ENCODE measurements at places on chromosomes 3 and 15.

DNA sequence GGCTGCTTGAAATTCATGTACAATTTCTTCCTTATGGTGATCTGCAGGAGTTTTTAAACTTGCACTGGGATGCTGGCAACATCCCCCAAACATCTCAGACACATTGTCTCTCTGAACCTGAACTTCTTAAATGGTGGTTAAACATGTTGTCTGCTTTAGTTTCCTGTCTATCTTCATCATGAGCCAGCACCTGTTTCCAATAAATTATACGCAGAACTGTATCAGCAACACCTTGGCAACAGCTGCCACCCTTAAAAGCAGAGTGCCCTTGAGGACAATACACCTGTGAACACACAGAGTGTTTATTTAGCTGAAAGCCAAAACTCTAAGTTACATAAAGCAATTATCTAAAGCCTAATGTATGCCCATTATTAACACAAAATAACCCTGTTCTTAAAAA lies 242.9 kb downstream of the WNT5A start:
- peak; percentile 77 for DNase-seq

- DNase-seq = no peak
These were observed 140.2 kb downstream of the CACNA2D3 start for GRCh38 chr3:54262541-54262940.

DNA sequence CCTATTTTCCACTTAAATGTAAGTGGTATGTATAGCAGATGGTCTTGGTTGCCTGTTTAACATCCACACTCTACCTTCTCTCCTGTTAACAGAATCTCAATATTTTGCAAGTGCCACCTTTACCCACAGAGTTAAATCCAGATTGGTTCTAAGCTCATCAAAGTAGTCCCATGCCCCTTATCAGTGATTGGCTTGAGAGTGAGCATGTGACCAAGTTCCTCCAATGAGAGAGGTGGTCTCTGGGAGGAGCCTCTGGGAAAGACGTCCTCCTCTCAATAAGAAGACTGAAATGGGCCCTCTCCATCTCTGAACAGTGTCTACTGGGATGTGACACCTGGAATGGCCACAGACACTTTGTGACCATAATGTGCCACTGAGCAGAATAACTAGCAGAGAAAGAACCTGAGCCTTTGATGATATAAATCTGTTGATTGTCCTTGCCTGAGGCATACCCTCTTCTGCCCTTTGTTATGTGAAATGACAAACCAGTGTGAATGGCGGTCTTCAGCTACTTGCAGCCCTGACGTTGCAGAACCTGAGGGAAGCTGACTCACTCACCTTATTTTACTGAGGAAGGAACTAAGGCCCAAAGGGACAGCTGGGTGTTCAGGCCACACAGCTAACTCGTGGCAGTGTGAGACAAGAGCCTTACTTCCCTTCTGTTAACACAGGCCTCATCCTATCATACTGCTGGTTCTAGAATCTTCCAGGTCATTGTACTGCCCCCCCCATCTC lies 42.4 kb upstream of the LARS2 start:
- DNase-seq = no peak

DNA sequence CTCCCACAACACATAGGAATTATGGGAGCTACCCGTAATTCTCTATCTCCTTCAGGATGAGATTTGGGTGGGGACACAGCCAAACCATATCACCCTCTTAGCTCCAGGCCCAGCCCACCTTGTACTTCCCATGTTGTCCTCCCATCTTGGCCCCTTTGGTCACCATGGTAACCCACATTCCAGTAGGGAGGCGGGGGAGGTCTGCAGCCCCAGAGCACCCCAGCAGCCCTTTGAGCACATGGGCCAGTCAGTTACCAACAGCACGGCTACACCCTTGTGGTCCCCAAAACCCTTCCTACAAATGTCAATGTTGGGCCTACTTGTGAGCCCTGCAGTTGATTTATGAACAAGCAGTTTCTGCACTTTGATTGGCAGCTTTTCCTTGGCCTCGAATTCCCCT lies 84.5 kb downstream of the LRRK1 start:
- no peak for DNase-seq

- no peak for DNase-seq
These were observed 12.8 kb downstream of the ALDH1L1 start for GRCh38 chr3:126167566-126167965.

DNA sequence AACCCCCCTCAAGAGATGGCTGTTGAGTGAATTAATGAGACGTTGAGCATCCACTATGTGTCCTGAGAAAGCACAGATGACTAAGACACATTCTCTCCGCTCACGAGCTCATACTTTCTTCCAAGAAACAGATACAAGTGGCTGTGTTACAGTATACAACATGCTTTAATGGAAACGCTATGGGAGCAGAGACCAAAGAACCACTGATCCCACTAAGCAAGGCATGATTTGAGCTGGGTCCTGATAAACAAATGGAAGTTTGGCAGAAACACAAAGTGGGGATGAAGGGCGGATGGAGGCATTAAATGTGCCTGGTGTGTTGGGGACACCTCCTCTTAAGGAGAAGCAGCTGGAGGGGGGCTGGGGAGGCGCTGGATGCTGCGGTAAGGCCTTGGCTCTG lies 129.4 kb downstream of the UACA start:
- no peak for DNase-seq

DNA sequence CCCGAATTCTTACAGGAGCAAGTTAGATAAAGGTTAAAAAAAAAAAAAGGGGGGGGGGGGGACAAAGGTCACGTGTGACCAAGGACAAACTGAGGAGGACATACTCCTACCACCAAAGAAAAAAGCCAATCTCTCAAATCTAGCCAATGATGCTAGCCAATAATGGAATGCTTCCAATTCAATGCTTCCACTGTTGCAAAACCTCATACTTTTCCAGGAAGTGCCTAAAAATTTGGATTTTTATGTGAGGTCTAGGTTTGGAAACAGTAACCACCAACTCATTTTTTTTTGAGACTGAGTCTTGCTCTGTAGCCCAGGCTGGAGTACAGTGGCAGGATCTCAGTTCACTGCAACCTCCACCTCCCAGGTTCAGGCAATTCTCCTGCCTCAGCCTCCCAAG lies 11.4 kb downstream of the MSL2 start:
- no peak for DNase-seq

GRCh38 chr15:45101749-45102148 lies 12.2 kb downstream of the DUOX2 start:
- no peak for DNase-seq

- no peak for DNase-seq
These were observed 329.1 kb upstream of the ROPN1 start for GRCh38 chr3:124320976-124321375.

DNA sequence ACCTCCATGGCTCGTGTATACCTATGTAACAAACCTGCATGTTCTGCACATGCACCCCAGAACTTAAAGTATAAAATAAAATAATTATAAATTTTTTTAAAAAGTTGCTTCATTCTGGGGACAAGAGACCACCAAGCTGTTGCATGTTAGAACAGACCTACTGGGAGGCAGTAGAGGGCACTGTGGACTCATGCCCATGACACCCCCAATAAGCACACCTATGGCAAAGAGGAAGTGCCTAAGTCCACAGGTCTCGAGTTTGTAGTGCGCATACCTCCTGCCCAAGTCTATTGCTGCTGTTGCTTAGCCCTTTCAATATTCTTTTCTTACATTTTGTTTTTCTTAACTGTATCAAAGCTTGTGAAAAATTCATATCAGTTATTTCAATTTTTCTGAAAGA lies 267.9 kb upstream of the THBS1 start:
- no peak for DNase-seq

GRCh38 chr3:128549283-128550112 lies 56.5 kb upstream of the GATA2 start:
- DNase-seq = no peak

DNA sequence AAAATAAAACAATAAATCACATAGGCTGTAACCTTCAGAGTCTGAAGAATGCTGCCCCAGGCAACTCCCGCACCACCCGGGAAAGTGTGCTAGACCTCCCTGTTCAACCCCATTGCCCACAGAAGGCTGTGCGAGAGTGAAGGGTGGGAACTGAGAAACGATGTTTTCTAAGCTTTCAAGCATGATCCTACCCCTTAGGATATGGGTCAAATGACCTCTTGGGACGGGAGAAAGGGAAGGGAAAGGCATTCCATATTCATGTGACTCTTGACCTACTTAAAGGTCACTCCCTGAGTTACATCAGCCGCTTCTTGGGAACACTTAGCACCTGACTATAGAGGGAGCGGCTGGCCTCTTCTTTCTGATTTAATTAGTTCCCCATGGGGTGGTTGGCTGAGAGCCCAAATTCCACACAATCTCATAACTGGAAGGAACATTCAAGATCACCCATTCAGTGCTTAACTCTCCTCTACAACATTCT lies 114.7 kb upstream of the SLC24A5 start:
- no peak for DNase-seq

DNA sequence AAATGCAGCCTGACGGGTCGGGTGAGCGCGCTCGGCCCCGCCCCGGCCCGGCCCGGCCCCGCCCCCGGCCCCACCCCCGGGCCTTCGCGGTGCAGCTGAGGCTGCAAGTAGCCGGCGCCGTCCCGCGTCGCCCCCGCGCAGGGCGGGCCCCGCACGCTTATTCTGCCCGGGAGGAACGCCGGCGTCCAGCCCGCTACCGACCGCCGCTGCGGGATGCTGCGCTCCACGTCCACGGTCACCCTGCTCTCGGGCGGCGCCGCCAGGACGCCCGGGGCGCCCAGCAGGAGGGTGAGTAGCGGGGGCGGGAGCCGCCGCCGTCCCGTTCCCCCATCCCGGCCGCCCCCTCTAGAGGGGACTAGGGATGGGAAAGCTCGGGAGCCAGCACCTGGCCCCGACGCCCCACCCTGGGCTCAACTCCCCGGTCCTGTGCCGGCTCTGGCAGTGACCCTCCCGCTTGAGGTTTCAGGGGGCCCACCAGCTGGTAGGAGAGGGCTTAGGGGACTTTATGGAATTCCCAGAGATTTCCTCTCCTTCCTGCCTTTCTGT lies at the start of gene MYZAP:
Gene MYZAP (plus strand): TSS at position 83 of the 546 bp plus-strand sequence. CDS start 131 bp downstream, at position 214.
- peak; percentile 30 for DNase-seq

DNA sequence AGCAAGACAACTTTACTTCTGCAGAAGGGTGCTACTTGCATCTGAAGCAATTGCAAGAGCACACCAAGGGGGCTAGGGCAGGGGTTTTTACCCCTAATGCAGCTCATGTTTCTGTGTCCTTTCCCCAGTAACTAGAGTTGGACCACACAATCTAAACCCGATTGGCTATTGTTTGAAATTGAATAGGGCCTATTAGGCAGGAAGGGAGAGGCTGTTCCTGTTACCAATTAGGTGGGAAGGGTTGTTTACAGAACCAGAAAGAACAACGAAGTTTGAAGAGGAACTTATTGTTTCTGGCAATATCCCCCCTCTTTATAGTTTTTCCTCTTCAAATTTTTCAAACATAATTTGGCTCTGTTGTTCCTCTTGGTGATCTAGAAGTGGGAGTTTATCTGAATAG lies 85.5 kb downstream of the CHCHD4 start:
- no peak for DNase-seq

- no peak for DNase-seq
These were observed 89.6 kb downstream of the GAP43 start for GRCh38 chr3:115712871-115713270.

- DNase-seq = no peak
These were observed 716 bp downstream of the SMC4 start for GRCh38 chr3:160400030-160400701.

DNA sequence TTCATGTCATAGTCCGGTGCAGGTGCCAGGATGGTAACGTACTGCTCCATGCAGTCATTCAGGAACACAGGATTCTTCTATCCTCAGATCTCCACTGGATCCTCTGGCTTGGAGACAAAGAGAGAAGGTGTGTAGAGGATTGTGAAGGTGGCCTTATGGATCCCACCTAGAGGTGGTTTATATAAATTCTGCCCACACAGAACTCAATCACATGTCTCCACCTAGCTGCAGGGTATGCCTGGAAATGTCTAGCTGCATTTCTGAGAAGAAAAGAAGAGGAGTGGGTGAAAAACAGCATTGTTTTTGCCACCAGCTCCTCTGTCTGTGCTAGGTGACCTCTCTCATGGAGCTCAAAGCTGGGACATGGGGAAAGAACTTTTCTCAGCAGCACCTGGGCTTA lies 478.7 kb downstream of the PDCD6IP start:
- DNase-seq = no peak

DNA sequence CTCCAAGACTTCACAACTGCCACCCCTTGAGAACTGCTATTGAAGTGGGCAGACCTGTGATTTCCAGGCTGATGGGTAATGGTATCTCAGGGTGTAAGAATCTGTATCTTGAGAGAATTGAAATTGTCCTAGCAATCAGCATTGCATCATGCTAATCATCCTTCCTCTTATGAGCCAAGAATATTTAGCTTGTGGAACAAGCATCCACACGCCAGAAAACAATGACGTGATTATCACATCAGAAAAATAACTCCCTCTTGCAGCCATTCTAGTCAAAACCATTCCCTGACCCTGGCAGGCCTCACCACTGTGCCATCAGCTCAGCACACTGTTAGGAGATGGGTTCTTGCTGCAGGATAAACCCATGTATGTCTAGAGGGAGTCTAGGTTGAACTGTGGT lies 6.7 kb downstream of the BCL2L10 start:
- no peak for DNase-seq

GRCh38 chr3:177229791-177230190 lies 32.5 kb upstream of the TBL1XR1 start:
- DNase-seq = no peak
